Activated CD4-positive, alpha-beta T cell treated with anti-CD3 and anti-CD28 coated beads, Interleukin-2, Interleukin-6, amounts not matched to agents 100 ng/mL and 50 ng/mL, durations not matched to agents 16 hours and 8 hours (primary cell): ENCODE measurements at places on chromosomes 13 and 19.

- DNase-seq = no peak
Measured at GRCh38 chr13:97495678-97496077, 61.7 kb downstream of the RAP2A start.

GRCh38 chr13:85334187-85334586 is 465.0 kb downstream of the SLITRK6 start:
- no peak for DNase-seq

- peak; percentile 94 for DNase-seq
Measured at GRCh38 chr19:29680447-29680846, 15.2 kb downstream of the PLEKHF1 start.

DNA sequence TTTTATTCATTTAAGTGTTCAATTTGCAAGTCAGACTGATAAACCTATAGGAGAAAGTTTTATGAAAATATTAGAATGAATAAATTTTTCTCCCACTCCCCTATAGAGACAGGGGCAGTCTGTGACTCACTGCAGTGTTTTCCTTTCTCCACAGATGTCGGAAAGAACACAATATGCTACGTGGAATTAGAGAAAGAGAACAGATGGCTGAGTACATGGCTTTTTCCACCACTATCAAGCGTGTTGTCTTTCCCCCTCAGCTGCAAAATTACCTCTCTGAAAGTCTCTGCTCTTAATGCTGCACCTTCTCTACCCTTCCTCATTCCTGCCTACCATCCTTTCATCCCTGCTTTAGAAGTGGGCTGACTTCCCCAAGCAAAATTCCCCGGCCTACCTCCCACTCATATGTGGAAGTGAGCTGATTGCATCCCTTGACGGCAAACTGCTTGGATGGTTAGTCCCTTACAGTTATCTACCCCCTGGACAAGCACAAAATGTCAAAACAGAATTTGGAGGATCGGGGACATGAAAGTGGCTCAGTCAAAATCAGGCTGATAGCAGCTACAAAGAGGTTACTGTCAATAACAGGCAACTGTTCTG is 30.0 kb downstream of the FLT1 start:
- no peak for DNase-seq

GRCh38 chr13:103884101-103884723 is 818.0 kb upstream of the SLC10A2 start:
- no peak for DNase-seq

GRCh38 chr13:25864116-25864515 is 187.7 kb downstream of the SHISA2 start:
- no peak for DNase-seq

GRCh38 chr13:50026788-50027473 is 11.7 kb downstream of the KCNRG start:
- no peak for DNase-seq

GRCh38 chr19:45322311-45322710 is 364 bp downstream of the CKM start:
- DNase-seq = no peak

DNA sequence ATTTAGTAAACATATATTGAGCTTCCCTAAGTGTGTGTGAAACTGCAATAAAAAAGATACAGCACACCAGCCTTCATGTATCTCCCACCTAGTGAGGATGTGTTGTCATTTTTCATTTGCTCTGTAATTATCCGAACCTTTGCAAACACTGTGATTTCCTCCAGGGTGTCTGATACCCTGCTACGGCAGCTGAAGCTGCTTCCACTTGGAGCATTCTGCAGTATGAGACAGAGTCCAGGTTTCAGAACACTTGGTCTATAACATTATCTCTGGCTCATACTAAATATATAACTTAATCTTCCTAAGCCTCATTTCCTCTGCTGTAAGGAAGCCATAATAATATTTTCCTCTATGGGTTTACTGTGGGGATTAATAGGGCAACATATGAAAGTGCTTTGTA is 1338.1 kb upstream of the SLC10A2 start:
- DNase-seq = no peak

DNA sequence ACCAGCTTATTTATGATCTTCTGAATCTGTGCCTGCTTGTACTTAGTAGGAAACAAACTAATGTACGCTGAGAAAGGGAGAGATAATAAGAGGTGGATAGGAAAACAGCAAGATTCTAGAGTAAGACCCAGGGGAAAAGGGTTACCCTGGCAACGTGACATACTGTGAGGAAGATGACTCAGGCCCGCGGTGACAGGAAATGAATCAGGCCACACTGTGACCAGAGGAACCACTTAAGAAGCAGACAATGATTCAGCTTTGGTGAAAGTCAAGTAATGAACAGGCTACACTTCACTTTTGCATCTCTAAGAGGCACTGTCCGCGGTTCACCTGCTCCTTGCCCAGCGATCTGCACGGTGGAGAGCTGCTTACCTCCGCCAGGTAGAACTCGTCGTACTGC is 158.2 kb downstream of the NALCN start:
- peak; percentile 88 for DNase-seq

DNA sequence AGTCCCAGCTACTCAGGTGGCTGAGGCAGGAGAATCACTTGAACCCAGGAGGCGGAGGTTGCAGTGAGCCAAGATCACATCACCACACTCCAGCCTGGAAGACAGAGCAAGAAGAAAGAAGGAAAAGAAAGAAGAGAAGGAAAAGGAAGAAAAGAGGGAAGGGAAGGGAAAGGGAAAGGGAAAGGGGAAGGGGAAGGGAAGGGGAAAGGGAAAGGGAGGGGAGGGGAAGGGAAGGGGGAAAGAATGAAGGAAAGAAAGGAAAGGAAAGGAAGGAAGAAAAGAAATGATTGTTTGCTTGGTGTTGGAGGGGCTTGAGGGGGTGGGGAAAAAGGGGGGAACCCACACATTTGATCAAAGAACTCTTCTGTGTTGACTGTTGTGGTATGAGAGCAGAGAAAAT is 10.0 kb downstream of the PMIS2 start:
- no peak for DNase-seq

GRCh38 chr19:34577056-34577455 is 95.5 kb downstream of the WTIP start:
- DNase-seq = no peak

DNA sequence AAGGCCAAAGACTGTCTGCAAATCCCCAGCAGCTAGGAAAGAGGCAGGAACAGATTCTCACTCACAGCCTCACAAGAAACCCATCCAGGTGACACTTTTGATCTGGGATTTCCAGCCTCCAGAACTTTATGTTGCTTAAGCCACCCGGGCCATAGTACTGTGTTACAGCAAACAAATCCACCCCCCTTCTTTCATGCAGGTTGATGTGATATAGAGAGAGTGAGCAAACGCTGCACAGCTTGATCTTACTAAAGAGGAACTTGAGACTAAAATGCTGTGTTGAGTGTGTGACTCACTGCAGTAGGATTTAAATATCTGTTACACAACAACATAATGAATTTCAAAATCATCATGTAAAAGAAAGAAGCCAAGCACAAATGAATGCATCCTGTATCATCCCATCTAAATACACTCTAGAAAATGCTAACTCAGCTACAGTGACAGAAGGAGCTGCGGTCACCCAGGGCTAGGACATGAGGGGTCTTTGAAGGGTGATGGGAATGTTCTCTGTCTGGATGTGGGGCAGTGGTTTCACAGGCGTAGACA is 32.2 kb downstream of the RCBTB2 start:
- peak; percentile 62 for DNase-seq

DNA sequence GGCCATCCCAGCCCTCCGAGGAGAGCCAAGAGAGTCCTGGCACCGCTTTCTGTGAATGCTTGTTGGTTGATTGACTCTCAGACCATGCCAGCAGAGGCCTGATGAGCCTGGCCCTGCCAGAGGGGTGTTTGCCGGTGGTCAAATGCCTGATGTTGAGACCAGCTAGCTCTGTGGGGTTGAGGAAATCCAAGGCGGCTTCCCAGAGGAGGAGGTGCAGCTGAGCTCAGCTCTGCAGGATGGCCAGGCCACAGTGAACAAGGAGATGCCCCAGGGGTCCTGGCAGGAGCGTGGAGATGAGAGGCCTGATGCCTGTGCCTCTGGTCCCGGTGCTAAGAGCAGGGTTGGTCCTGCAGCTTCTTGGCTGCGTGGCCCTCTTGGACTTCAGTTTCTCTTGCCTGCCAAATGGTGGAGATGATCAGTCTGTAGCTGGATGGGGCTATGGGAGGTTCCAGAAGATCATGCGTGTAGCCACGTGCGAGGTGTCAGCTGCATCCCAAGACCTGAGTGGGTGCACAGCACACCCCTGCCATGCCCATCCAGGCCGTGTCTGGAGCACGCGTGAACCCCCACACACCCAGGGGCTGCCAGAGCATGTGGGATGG is 16.8 kb downstream of the NFIC start:
- DNase-seq = no peak

DNA sequence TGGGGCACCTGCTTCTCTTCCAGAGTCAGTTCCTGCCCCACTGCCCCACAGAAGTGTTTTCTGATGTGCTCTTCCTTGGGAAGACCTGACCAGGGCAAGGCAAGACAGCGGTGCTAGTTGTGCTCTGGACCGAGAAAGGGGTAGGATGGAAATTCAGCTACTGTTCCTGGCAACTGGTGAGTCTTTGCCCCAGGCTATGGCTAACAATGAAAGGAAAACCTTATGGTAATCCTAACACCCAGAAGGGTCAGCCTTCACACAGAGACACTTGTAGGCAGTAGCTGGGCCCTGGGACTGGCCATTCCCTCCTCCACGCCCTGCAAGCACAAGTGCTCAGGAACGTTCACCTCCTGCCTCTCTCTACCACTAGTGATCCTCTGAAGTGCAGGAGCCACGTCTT is 9.6 kb upstream of the CYSLTR2 start:
- no peak for DNase-seq

- no peak for DNase-seq
Measured at GRCh38 chr13:21150013-21150412, 26.3 kb downstream of the SKA3 start.

- DNase-seq = no peak
Measured at GRCh38 chr19:407511-408440, 1.2 kb downstream of the C2CD4C start.

DNA sequence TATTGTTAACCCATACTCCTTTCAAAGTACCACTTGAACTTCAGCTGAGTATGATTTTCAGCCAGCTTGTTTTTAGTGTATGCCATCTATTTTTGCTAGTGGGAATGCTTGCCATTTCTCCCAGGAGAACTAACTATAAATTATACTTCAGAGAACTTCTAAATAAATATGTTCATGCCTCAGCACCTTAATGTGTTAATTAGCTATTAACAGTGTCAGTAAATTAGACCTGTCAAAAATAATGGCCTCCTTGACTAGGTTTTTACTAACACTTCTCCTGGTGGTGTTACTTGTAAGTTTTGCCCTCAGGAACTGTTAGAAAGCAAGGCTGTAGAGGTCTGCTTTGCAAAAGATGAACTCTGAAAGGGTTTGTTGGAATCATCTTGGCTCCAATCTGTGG is 4.5 kb downstream of the CLDN10 start:
- no peak for DNase-seq

GRCh38 chr13:32627793-32628192 is 41.5 kb downstream of the PDS5B start:
- DNase-seq = no peak

- DNase-seq = no peak
Measured at GRCh38 chr13:25923217-25924085, 128.4 kb downstream of the SHISA2 start.

DNA sequence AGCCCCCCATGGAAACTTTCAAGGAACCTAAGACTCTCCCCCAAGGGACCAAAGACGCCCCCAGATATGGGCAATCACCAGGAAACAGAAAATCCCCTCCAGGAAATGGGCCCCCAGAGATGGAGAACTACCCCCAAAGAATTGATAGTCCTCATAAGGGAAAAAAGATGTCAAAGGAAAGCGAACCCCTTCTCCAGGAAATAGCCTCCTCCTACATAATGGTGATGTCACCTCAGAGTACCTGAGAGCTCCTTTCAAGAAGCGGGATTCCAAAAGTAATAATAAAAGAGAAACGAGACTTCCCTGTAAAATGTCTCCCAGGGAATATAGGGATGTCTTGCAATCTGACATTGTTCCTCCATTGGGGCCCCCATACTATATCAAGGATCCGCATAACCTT is 1.1 kb downstream of the CDKN2D start:
- no peak for DNase-seq

DNA sequence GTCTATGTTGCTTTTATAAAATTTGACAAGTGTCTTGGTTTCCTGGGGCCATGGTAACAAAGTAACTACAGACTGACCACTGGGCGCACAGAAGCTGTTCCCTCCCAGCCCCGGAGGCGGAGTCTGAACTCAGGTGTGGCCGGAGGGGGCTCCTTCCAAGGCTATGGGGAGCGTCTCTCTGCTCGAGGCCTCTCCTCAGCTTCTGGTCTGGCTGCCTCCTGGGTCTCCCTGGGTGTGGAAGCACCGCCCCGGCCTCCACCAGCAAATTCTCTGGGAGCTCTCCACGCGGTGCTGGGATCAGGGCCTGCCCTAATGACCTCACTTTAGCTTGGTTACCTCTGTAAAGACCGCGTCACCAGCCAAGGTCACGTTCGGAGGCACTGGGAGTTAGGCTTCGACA is 45.7 kb upstream of the F7 start:
- no peak for DNase-seq

DNA sequence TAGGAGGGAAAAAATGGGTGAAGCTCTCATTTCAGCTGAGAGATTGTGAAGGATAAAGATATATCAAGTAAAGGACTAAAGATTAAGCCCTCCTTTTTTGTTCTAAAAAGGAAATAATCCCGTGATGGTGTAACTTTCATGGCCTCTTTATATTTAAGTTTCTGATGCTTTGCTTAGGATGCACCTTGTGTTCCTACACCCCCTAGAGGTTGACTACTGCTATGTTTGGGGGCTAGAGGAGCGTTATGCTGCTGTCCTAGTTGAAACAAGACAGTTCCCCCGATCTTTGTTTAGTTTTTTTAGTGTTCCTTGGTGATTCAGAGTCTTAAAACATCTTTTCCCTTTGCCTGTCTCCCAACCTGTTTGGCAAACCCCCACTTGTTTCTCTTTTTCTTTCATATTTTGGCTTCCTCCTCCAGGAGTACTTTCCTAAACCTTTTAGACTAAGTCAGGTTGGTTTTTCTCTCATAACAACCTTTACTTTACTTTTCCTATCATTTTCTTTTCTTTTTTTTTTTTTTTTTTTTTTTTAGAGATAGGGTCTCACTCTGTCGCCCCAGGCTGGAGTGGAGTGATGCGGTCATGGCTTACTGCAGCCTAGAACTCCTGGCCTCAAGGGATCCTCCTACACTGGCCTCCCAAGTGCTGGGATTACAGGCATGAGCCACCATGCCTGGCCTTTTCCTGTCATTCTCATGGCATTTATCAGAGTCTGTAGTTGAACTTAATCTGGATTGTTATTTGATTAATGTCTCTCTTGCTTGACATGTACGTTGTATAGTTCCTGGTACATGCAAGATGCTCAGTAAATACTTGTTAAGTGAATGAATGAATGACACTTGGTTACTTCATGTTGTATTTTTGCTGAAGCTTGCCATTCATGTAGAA is 2.8 kb downstream of the UBA2 start:
- peak; percentile 78 for DNase-seq

GRCh38 chr19:3095441-3096191 is 1.5 kb downstream of the GNA11 start:
- peak; percentile 37 for DNase-seq

DNA sequence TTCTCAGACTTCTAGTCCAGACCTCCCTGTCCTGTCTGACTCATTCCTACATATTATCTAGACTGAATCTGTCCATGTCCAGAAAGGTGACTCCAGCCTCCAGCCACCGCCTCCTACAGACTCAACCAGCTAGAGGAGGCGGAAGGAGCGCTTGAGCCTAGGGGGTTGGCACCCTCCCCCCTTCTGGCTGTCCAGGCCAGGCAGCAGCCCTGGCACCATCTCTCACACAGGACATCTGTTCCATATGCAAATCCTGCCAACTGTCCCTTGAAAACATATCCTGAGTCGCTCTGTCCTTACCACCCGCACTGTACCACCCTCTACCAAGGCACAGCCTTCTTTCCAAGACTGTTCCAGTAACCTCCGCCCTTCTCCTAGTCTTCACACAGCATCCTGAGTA is 150.7 kb upstream of the WASF3 start:
- DNase-seq = no peak

GRCh38 chr13:31119966-31120700 is 41.6 kb downstream of the HSPH1 start:
- DNase-seq = peak; percentile 12
